Melanocyte of skin (primary cell): ENCODE measurements at places on chromosomes 4 and X. TPM values are rescaled to one million over a fixed set of nuclear protein-coding genes. Genes with fewer than 3 reads are reported as not detected.

Gene PRRG1
- total RNA-seq, result 8.3 and 23.3 TPM in 2 replicates

Gene FAM114A1
- total RNA-seq, result 93.9 and 121 TPM in 2 replicates

Gene PRR32
- total RNA-seq, result not detected in 2 replicates

Gene SSX2B
- total RNA-seq, result not detected in 2 replicates

Gene ZCCHC18
- 0.69 and 1.8 TPM in 2 replicates for total RNA-seq

Gene EMCN
- not detected in 2 replicates for total RNA-seq

Gene DIAPH2
- total RNA-seq, result 21.7 and 57.8 TPM in 2 replicates

Gene NPY1R
- total RNA-seq, result not detected in 2 replicates

Gene GPR119
- total RNA-seq, result not detected in 2 replicates

Gene GATA1
- not detected in 2 replicates for total RNA-seq

Gene PABPC5
- 4.0 and 4.3 TPM in 2 replicates for total RNA-seq

Gene FAM90A26
- total RNA-seq, result not detected in 2 replicates

Gene AKAP4
- total RNA-seq, result not detected in 2 replicates

Gene SLC26A1
- 0.34 and 0.73 TPM in 2 replicates for total RNA-seq

Gene NRK
- under 0.01 and 1.5 TPM in 2 replicates for total RNA-seq

Gene CENPVL3
- total RNA-seq, result 0.33 TPM in 1 of 2 replicates, not detected in the other

Gene GIMD1
- total RNA-seq, result not detected in 2 replicates

Gene NLRP2B
- not detected in 2 replicates for total RNA-seq

Gene ANKRD50
- 26.3 and 30.5 TPM in 2 replicates for total RNA-seq

Gene GAGE2A
- total RNA-seq, result not detected in 2 replicates

Gene TEX13B
- total RNA-seq, result not detected in 2 replicates

Gene NSUN7
- under 0.01 and 0.73 TPM in 2 replicates for total RNA-seq

Gene RAB28
- 15.5 and 20.7 TPM in 2 replicates for total RNA-seq

Gene RAB40A
- total RNA-seq, result under 0.01 and 0.15 TPM in 2 replicates

Gene SPOCK3
- not detected in 2 replicates for total RNA-seq

Gene EDA
- total RNA-seq, result 1.4 and 2.9 TPM in 2 replicates

Gene NHS
- 0.36 and 1.4 TPM in 2 replicates for total RNA-seq

Gene CHST7
- total RNA-seq, result 2.8 and 6.9 TPM in 2 replicates

Gene CLDN22
- under 0.01 TPM in 1 of 2 replicates, not detected in the other for total RNA-seq

Gene GAGE1
- total RNA-seq, result not detected in 2 replicates

Gene ODAPH
- total RNA-seq, result under 0.01 TPM in 1 of 2 replicates, not detected in the other

Gene PLAC1
- total RNA-seq, result 0.31 and 0.33 TPM in 2 replicates

Gene FRG2
- total RNA-seq, result not detected in 2 replicates
